ENCODE measurements at places on chromosomes 12 and 14. TPM values are rescaled to one million over a fixed set of nuclear protein-coding genes. Genes with fewer than 3 reads are reported as not detected.

The PTGER2 gene
- total RNA-seq, result under 0.01 TPM

The TMEM117 gene
- 1.9 TPM for total RNA-seq

The PAWR gene
- 57.8 TPM for total RNA-seq

The CLEC9A gene
- total RNA-seq, result not detected

The RD3L gene
- not detected for total RNA-seq

The KRT2 gene
- not detected for total RNA-seq

The DLK1 gene
- total RNA-seq, result not detected

The TMEM229B gene
- total RNA-seq, result 0.15 TPM

The FAM90A1 gene
- 0.15 TPM for total RNA-seq

The SIX6 gene
- not detected for total RNA-seq

The NPAS3 gene
- total RNA-seq, result 0.32 TPM

The ZFHX2 gene
- 0.46 TPM for total RNA-seq

The DPPA3 gene
- total RNA-seq, result not detected

The KRT80 gene
- total RNA-seq, result 11.1 TPM

The RPS6KA5 gene
- total RNA-seq, result 3.6 TPM

The SMIM41 gene
- not detected for total RNA-seq

The ACSS3 gene
- 0.30 TPM for total RNA-seq

The HOXC13 gene
- not detected for total RNA-seq

The KDM5A gene
- total RNA-seq, result 61.4 TPM

The DYNLL1 gene
- 324 TPM for total RNA-seq

The PLEKHG7 gene
- not detected for total RNA-seq

The KLRC2 gene
- not detected for total RNA-seq

The ACACB gene
- 0.32 TPM for total RNA-seq

The SERPINA9 gene
- total RNA-seq, result not detected

The LDHB gene
- 1,016 TPM for total RNA-seq

The MUCL1 gene
- total RNA-seq, result not detected

All from epithelial cell of umbilical artery (primary cell).